ENCODE measurements at places on chromosomes 7 and 10.

DNA sequence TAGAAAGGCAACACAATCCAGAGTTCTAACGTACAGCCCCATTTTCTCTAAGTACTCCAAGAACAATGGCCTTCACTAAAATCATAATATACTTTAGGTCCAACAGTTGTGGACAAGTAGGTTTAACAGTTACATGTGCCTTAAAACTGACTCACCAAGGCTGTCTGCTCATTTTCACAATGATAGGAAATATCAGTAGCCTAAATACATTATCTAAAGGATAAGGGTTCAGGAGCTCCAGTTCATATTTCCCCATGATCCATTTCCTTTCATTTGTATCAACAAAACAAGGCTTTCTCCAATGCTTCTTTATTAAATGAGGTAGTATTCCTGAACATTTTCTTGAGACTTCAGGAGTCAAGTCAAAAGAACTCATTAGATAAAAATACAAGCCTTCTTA, 164.0 kb downstream of the SLC25A13 start:
- DNase-seq: no peak

DNA sequence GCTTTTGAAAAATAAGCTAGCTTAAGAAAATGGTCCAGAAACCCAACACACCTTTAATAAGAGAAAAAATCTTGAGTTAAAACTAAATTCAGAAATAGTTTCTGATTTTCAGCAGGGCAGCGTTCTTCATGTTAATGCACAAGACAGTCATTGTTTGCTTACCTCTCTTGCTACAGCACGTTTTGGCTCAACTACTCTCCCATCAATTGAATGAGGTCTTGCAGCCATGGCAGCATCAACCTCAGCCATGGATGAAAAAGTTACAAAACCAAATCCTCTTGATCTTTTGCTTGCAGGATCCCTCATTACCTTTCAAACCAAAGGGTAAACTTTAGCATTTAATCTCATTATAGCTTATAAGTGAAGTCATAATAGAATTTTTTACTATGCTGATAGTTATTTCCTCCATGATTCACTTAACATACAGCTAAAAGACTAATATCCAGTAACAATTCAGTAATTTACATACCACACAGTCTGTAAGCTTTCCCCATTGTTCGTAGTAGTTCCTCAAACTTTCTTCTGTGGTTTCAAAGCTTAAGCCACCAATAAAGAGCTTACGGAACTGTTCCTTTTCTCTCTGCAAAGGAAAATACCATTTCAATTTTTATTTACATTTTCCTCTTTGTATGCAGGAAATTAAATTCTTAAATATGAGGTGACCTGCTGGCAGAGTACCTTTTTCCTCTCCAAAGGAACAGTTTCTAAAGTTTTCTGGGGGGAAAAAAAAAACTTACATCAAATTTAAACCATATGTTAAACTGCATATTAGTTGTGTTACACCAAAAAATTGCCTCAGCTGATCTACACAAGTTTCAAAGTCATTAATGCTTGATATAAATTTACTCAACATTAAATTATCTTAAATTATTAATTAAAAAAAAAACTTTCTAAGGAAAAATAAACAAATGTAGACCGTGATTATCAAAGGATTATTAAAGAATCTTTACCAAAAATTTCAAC, 3.1 kb downstream of the HNRNPA2B1 start:
- no peak for DNase-seq

DNA sequence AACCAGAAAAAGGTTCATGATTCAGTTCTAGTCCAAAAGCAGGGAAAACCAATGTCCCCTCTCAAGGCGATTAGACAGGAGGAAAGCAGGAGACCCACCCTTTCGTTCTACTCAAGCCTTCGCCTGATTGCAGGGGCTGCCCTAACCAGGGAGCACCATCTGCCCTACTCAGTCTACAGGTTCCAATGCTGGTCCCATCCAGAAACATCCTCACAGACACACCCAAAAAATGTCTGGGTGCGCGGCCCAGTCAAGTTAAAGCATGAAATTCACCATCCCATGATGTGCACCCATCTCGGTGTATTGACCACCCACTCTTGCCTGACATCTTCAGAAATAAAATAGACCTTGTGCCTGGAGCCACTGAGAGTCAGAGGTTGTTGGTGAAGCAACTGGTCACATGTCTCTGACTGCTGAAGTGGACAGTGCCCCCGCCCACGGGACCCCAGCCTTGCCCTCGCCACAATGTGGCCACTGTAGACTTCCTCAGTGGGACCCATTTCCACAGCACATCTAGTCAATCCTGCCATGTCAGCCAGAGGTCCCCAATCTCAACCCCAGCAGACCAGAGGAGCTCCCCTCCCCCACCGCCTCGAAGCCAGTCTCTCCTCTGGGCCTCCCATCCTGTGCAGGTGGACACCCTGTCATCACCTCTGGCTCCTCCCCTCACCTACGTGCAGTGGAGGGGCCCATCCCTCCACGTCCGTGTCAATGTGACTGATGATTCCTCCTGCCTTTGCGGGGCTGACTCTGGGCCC, 116.3 kb upstream of the PPP2R2D start:
- DNase-seq: no peak

DNA sequence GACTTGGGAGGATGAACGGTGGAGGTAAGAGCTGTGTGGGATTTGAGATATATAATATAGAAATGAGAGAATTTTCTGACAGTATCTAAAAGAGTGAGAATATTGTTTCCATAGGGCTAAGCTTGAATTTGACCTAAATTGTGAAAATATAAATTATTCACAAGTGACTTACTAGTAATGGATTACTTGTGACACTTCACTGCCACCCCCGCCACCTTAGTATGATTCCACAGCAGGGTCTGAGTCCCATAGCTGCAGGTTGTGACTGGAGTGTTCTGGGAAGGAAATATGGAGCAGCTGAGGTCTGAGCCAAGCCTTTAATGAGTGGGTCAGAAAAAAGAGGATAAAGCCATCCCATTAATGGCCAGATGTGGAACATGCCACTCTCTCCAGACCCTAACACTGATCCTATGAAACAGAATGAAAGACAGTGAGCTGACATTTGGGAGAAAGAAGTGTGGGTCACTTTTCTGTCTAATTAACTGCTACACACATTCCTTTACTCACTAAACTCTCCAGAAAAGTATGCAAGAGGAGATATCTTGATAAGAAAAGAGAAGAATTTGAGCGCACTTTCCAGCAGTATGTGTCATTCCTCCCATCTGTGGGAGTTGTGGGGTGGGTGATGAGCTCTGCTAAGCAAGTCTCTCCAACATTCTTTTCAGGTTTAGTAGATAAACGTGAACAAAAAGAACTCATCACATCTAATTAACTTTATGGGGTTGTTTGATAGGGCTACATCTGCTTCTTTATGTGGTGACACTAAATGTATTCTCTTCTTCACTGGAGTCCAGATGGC, 1193.4 kb downstream of the SORCS3 start:
- no peak for DNase-seq

DNA sequence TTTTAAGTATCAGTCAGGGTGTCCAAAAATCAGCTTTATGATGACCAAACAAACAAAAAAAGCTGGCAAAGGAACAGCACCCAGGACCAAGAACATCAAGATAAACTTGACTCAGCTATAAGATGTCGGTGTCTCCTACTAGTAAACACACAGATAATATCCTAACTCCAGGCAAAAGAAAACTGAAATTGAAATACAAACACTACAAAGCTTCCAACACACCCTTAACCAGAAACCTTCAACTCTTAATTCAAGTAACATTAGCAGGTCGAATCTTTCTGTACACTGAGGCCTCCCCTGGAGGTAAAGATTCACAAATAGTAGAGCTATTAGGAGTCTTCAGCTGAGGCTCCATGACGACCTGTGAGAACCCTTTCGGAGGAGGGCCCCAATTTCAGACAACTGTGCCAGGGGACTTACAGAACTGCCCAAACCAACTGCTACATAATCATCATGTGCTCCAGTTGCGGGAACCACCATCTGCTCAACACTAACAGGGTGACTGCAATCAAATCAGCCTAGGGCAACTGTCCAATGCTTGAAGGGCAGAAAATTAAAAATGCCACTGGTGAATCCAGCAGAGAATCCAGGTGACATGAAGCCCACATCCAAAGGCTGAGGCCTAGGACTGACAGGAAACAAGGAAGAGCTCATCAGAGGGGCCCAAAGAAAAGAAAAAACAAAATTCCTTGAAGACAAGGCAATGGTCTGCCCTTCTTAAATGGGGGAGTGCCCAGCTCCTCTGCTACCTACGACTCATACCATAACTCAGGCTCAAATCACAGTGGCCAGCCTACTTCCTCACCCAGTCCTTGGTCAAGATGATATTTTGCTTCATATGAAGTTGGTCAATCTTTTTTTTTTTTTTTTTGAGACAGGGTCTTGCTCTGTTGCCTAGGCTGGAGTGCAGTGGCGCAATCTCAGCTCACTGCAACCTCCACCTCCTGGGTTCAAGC, 20.0 kb downstream of the XPNPEP1 start:
- no peak for DNase-seq

GRCh38 chr7:44617225-44617890, 10.9 kb downstream of the OGDH start:
- DNase-seq: no peak

DNA sequence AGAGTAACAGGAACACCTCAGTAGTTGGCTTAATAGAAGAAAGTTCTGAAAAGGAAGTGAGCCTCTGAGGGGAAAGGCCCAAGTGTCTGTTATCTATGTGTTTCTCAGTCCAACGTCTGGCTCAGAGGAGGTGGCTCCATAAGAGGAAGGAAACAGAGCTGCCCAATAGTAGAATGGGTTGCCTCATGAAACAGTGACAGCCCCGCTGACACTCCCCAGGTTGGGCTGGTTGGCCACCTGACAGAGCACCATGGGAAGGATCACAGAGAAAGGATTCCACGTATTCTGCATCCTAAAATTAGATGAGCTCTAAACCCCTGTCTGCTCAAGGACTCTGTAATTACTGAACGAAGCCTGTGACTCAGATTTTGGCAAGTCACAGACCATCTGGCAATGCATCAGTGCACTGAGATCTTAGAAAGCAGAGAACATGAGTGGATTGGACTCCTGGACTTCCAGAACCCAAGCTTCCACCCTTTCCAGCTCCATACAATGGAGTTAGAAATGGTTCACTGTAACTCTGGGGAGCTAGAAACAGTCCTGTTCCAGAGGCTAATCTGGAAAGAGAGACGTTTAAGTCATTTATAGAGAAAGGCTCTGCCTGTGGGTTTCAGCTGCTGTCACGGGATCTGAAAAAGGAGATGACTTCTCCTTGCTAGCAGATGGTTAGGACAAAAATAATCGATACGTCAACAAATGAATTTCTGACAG, 2.9 kb downstream of the PKD2L1 start:
- no peak for DNase-seq

DNA sequence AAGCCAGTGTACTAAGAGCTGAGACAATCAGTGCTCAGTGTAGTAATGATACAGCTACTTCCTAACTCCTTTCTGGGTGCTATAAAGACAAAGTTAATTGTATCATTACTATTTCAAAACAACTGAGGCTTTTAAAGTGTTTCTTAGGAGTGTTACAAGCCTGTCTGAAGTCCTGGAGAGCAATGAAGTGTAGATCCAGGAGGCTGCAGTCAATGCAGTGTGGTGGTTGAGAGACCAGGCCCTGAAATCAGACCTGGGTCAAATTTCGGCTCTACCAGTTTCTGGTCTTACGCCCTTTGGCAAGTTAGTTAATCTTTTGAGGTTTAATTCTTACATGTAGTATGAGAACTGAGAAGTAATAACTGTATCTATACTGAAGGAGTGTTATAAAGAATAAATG, 387.0 kb downstream of the SDK1 start:
- no peak for DNase-seq

DNA sequence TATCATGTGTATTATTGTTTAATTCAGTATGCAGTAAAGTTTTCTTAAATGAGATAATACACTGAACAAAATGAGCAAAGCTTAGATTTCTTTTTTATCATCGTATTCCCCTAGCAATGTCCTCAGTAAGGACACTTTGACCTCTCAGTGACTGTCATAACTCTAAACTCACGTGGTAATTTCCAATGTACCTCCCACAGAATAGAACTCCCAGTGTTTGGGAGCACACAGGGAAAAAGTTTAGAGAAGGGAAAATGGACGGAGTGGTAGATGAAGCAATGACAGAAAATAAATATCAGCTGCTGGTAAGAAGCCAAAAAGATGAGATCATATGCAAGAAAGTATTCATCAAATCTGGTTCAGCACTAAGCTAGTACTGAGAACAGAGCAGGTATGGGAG, 758.6 kb upstream of the KCND2 start:
- no peak for DNase-seq

DNA sequence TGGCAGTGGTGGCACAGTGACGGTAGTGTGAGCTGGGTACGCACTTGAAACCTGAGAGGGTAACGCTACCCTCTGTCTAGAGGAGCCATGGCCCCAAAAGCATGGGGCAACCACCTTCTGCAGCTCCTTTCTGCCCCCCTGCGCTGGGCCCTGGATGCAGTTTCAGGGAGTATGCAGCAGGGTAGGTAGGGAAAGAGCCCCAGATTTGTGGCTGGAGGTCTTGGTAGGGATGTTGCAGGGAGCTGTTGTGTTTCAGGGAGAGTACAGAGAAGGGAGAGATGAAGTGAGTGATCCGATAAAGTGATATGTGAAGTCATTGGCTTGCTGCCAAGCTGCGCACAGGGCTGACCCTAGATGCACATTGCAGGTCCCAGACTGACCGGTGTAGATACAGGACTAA, 2.7 kb upstream of the PGAM2 start:
- DNase-seq: no peak

- no peak for DNase-seq
These were observed 256.8 kb downstream of the ELFN1 start for GRCh38 chr7:1926908-1927306.
